ENCODE measurements at places on chromosomes 12 and 14. TPM values are rescaled to one million over a fixed set of nuclear protein-coding genes. Genes with fewer than 3 reads are reported as not detected.

The FGF6 gene
- not detected for total RNA-seq

The SOAT2 gene
- total RNA-seq = not detected

The SLCO1B1 gene
- not detected for total RNA-seq

The ERP29 gene
- total RNA-seq = 66.8 TPM

The AMIGO2 gene
- 233 TPM for total RNA-seq

The TAS2R31 gene
- 10.9 TPM for total RNA-seq

The MGST1 gene
- total RNA-seq = 29.4 TPM

The TAMALIN gene
- total RNA-seq = 1.5 TPM

The DNAL1 gene
- 17.5 TPM for total RNA-seq

The TROAP gene
- 0.89 TPM for total RNA-seq

The KRT71 gene
- not detected for total RNA-seq

The RNASE12 gene
- total RNA-seq = not detected

The SLC10A1 gene
- not detected for total RNA-seq

The GALNT9 gene
- 0.30 TPM for total RNA-seq

The MANSC4 gene
- total RNA-seq = 0.89 TPM

The KRT83 gene
- not detected for total RNA-seq

The C12orf75 gene
- total RNA-seq = 72.5 TPM

The DAO gene
- not detected for total RNA-seq

The MAP3K12 gene
- total RNA-seq = 30.6 TPM

The FOXG1 gene
- under 0.01 TPM for total RNA-seq

The HOXC6 gene
- 4.7 TPM for total RNA-seq

The LRRC43 gene
- total RNA-seq = 0.89 TPM

The RD3L gene
- not detected for total RNA-seq

The MMP14 gene
- 655 TPM for total RNA-seq

The PLA2G1B gene
- not detected for total RNA-seq

The KLRD1 gene
- total RNA-seq = 0.30 TPM

The STK38L gene
- 97.4 TPM for total RNA-seq

The CIROP gene
- not detected for total RNA-seq

The GPD1 gene
- total RNA-seq = not detected

The NANOG gene
- total RNA-seq = not detected

The VCPKMT gene
- 7.1 TPM for total RNA-seq

The LRP1-AS gene
- not detected for total RNA-seq

The PAX9 gene
- total RNA-seq = 0.05 TPM

The BMP4 gene
- total RNA-seq = 2.1 TPM

The KRT75 gene
- not detected for total RNA-seq

The TEX22 gene
- 0.30 TPM for total RNA-seq

The FOXN4 gene
- total RNA-seq = not detected

The ZDHHC22 gene
- not detected for total RNA-seq

Measured in smooth muscle cell of the umbilical artery (primary cell).